IMR-90 (cell line): ENCODE measurements at places on chromosomes 4 and X. TPM values are rescaled to one million over a fixed set of nuclear protein-coding genes. Genes with fewer than 3 reads are reported as not detected.
A peak's percentile ranks its signal among the peaks of the same experiment; 100 is the strongest.

The TEX13B gene
- not detected in 2 replicates for polyA plus RNA-seq

GRCh38 chrX:107699616-107700015, 71.3 kb downstream of the PRPS1 start:
- peaks cover 8% of the 10 kb centered on the region for H3K27me3 ChIP-seq
- H3K27ac ChIP-seq: no peak overlapping the region
- H3K36me3 ChIP-seq: no peaks in the 10 kb centered on the region
- H3K4me1 ChIP-seq: no peaks in the 10 kb centered on the region

DNA sequence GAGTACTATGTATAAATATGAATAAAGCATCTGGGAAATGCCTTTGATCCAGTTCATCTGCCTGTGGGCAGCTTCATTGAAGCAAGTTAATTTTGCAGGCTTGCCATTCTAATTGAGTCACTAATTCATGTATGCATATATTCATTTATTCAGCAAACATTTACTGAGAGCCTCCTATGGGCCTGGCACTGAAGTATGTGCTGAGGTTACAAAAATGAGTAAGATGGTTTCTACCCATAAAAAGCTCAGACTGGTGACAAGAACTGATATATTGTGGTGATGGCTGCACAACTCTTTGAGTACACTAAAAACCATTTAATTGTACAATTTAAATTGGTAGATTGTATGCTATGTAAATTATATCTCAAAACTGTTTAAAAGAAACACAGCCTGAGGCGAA, 1.1 kb upstream of the MRPL1 start:
- H3K27me3 ChIP-seq: no peaks in the 10 kb centered on the region
- peaks cover 1% of the 10 kb centered on the region; the same call in 1 of the 2 replicates for H3K4me1 ChIP-seq
- H3K4me3 ChIP-seq: peak overlapping the region; percentile 66; the same call in 1 of the 2 replicates
- H3K36me3 ChIP-seq: no peaks in the 10 kb centered on the region; the same call in 1 of the 2 replicates
- H3K27ac ChIP-seq: no peak overlapping the region; the same call in 1 of the 2 replicates

GRCh38 chr4:75908555-75908954, 6.3 kb upstream of the PPEF2 start:
- no peaks in the 10 kb centered on the region for H3K4me1 ChIP-seq
- no peak overlapping the region for H3K27ac ChIP-seq
- no peaks in the 10 kb centered on the region for H3K36me3 ChIP-seq
- no peak overlapping the region for H3K4me3 ChIP-seq

The VCX2 gene
- polyA plus RNA-seq: not detected in 2 replicates

- H3K4me3 ChIP-seq: no peak overlapping the region
- peaks cover 5% of the 10 kb centered on the region for H3K4me1 ChIP-seq
- no peak overlapping the region for H3K27ac ChIP-seq
- H3K27me3 ChIP-seq: no peaks in the 10 kb centered on the region
- H3K36me3 ChIP-seq: peaks cover 22% of the 10 kb centered on the region
Observed at GRCh38 chr4:113457886-113458285, 303.7 kb downstream of the CAMK2D start.

- no peak overlapping the region for H3K4me3 ChIP-seq
- no peaks in the 10 kb centered on the region for H3K36me3 ChIP-seq
- DNase-seq: no peak
- peaks cover 11% of the 10 kb centered on the region for H3K4me1 ChIP-seq
- peak overlapping the region; percentile 96 for H3K27ac ChIP-seq
Observed at GRCh38 chrX:9147726-9148125, 113.8 kb upstream of the FAM9B start.

GRCh38 chr4:121064482-121064881, 7.9 kb downstream of the NDNF start:
- no peaks in the 10 kb centered on the region for H3K36me3 ChIP-seq
- H3K27me3 ChIP-seq: peaks cover 12% of the 10 kb centered on the region
- no peak overlapping the region for H3K4me3 ChIP-seq
- H3K27ac ChIP-seq: no peak overlapping the region
- no peak for DNase-seq
